ENCODE measurements at places on chromosomes 2 and 18.

DNA sequence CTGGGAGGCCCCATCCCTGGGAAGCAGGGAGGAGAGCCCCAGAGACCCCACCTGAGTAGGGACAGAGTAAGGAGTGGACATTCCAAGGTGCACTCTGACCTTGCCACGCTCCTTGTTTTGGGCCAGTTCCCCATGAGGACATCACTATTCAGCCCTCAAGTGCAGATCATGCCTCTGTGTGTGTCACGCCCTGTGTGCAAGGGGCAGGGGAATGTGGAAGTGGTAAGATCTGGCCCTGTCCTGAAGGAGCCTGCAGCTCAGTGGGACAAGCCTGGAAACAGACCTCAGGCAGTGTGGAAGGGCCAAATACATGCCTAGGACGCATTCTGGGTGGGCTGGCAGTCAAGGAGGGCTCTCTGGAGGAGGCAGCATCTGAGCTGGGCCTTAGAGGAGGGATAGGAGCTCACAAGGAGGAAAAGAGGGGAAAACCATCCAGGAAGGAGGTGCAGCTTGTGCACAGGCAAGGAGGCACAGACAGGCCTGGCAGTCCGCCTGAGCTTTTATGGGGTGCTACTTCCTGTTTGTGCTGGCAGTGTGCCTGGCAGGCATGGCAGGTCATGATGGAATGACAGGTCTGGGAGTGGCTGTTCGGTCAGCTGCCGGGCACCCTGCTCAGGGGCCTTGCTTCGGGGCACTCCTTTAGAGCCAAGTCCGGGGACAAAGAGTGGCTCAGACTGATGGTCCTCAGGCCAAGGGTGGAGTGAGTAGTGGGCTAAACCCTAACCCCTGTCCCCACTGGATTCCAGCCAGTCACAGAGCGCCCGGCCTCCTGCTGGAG is 3.3 kb downstream of the KLHL30 start:
- no peak for DNase-seq

DNA sequence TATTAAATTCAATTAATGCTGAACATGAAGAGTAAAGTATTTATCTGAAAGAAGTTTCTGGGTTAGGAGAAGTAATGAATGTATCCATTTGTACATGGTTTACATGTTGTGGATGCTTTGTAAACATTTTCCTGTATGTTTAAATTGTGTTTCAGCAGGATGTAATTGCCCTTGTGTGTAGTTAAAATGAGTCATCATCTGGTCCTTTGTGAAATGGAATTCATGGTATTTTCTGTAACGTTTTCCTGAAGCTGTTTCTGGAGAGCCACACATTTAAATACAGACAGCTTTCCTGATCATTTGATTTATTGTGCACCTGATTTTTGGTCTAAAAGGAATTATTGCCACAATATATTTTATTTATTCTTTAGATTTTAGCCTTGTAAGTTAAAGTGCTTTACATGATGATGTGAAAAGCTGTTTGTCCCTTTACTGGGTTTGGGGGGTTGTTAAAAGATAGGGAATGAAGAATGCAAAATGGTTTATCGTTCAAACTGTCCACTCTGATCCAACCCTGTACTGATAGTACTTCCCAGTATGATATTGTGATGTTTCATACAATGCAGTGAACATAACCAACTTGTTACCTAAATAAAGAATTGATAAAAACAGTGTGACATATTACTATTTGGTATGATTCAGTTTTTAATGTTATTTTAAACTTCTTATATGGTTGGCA is 41.7 kb upstream of the SLC3A1 start:
- no peak for DNase-seq

DNA sequence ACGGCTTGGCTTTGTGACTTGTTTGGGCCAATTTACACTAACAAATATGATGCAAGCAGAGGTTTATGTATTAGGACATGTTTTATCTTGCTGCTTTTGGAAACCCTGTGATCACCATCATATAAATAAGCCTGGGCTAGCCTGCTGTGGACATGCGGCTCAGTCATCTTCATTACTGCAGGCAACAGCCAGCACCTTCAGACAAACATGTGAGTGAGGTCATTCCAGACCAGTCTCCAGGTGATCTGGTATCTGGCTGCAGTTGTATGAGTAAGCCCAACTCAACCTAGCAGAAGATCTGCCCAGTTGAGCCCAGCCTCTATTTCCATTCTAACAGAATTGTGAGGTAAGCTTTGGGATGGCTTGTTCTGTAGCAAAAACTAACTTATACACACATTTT is 254.6 kb upstream of the ATP5MC3 start:
- no peak for DNase-seq

DNA sequence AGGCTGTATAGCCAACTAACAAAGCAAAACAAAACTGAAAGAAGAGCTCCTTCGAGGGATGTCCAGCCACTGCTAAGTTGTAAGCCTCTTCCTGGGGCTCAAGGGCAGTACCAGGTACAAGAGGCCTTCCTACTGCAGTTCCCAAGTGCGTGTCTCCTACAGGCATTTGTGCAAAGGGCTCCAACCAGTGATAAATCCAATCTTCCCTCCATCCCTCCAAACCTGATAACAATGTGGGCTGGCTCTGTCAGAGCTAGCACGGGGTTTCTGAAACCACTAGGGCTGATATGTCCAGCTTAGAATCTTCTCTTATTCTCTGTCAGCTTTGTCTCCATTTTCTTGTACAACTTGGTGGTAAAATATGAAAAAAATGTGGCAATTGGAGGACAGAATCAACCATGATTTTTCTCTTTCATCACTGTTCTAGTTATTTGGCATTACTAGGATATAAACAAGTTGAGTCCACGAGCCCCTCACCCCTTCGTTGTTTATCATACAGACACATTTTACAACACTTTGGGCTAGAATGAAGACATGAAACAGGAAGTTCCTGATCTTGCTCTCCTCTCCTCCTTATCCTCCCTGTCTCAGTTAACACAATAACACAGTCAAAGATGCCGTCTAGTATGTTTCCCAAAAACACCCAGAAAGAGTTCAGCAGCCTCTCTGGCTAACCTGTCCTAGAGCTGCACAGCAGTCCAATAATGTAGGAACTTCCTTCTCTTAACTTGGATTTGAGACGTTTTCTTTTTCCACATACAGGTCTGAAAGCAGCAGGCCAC is 35.4 kb upstream of the WIPF1 start:
- DNase-seq = no peak

DNA sequence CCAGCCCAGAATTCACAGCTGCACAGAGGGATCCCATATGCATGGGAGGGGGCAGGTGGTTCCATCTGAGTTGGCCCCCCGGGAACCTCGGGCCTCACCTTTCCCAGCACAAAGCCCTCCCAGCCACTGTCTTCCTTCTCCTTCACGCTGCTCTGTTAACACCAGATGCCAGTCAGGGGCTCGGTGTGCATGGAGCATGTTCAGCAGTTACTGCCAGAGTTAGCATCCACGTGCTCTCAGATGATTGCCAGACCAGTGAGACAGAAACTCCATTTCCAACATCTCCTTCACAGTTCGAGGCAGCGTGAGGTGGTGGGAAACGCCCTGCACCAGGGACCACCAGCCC is 101.0 kb downstream of the PTGR3 start:
- DNase-seq = no peak

DNA sequence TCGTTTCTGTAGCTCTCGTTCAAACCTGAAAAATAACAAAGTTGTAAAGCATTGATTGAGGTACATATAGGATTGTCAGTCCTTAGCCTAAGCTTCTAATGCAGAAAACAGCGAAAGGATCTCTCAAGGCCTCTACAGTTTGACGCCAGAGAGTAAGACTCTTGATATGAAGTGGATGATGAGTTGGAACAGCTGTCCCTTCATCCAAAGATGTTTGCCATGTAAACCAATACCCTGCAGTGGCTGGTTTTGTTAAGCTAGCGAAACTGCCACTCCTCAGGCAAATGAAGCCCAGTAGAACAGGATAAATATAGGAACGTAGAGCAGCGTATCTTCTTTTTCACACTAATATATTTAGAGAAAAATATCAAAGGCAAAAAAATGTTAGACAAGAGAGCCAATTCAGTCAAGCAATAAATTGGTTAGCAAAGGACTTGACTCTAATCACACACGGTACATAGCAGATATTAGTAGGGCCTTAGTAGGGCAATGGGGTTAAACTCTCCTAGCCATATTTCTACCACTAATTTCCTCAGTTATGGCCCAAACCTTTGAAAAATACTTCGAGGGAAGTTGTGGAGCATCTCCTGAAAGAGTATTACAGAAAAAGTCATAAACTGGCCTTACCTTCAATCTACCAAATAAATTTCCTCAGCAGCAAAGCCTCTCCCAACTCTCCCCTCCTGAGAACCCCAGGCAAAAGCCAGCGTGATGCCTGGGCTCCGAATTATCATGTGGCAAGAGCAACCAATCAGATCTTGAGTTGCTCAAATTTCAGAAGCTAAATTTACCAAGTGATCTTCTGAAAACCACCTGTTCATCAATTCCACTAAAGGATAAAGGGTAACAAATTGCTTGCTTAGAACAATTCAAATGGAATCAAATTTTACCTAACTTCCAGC is at the start of gene NEB:
NEB (minus strand) TSS at position 706 of the 902 bp plus-strand sequence. CDS start 1,320 bp downstream, outside the sequence.
- no peak for DNase-seq

GRCh38 chr18:62073461-62074281 is 113.2 kb downstream of the PIGN start:
- no peak for DNase-seq

GRCh38 chr2:173898178-173898668 is 67.0 kb downstream of the SP3 start:
- no peak for DNase-seq

DNA sequence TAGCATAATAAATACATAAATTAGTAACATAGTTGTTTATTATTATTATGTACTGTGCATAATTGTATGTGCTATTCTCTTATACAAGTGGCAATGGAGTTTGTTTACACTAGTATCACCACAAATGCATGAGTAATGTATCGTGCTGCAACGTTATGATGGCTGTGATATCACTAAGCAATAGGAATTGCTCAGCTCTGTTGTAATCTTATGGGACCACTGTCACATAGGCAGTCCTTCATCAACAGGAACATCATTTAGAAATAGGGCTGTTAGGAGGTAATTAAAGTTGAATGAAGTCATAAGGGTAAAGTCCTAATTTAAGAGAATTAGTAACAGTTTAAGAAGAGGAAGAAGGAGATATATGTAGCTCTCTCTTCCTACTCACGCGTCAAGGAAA is 33.8 kb downstream of the TEX51 start:
- DNase-seq = no peak

DNA sequence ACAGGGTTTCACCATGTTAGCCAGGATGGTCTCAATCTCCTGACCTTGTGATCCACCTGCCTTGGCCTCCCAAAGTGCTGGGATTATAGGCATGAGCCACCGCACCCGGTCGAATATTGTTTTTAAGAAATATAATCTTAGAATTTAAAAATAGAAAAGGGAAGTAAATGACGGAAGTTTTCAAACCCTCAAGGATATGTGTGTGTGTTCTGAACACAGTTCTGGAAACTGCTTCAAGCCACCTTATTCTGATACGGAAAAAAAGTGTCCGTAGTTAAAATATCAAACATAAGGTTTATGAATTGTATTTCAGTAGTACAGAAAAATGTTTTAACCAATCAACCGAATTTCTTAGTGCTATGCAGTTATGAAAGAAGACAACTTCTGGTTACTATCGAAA is 115.9 kb downstream of the UPP2 start:
- DNase-seq = no peak

DNA sequence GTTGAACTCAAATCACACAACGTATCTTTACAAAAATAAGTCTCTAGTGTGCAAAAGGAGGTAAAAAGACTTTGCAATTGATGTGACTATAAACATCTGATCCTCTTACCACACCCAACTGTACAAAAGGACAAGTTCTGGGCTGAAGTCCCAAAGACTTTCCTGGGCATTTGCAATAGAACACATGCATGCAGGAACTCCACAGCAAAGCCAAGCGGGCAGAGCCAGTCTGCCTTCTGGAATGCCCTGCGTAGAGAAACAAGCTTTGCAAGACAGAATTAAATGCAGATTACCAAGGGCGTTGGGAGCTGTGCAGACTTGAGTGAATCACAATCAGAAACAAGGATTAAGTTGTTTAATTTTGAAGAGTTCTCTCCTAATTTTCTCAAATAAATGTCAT is 208.4 kb upstream of the ZNF521 start:
- DNase-seq = no peak

- DNase-seq = no peak
These were observed 44.9 kb downstream of the ACKR3 start for GRCh38 chr2:236614551-236614950.

DNA sequence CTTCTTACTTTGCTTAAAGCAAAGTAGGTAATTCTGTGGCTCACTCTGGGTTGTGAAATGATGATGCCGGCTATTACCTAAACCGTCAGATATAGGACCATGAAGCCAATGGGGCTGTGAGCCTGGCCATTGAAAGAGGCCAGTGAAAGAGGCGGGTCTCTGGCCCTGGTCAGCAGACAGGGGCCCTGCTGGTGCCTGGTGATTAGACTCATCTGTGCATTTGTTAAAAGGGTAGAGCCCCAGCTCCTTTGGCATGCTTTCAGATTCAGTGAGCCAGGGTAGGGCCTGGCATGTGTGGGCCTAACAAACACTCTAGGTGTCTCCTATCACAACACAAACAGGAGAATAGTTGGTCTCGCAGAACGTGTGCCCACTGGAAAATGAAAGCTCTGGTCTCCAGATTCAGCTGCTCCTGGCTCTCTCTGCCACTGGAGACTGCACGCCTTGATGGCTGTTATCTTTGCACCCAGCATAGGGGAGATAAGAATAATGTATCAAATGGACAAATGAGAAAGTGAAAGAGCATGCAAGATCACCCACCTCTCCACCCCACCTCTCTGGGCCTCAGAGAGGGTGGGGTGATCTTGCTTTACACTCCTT is 6.9 kb downstream of the LRRC30 start:
- no peak for DNase-seq

DNA sequence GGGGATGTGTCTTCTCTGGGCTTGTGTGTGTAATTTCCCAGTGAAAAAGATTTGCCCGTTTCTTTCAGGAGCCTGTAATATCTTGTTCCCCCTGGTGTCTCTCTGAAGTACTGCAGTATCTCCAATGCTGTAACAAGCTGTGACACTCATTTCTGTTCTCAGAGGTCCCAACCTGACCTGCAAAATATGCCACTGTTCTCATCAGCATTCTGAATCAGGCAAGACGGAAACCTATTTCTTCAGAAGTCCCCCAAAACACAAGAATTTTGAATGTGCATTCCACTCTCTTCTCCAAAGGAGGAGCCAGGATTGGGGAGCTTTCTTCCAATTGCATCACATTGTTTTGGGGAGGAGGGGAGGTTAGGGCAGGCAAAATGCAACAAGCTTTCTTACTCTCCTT is 77.0 kb upstream of the CNGA3 start:
- DNase-seq = no peak

DNA sequence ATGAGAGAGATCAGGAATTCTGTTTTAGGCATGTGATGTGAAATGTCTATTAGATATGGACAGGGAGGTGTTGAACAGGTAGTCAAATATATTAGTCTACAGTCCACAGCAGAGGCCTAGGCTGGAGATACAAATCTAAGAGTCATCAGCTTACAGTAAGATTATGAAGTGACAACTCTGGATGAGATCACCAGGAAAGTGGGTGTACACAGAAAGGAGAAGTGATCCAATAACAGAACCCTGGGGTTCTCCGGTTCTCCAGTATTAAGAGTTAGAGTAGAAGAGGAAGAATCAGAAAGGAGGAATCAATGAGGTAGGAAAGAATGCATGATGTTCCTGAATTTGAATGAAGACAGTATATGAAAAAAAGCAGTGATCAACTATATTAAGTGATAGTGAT is 362.3 kb downstream of the FIGN start:
- no peak for DNase-seq

Data from stimulated activated CD8-positive, alpha-beta memory T cell treated with anti-CD3 and anti-CD28 coated beads, Interleukin-4, amount 100 ng/mL, for 1 hour (primary cell).